ENCODE measurements at places on chromosomes 5 and 9.

DNA sequence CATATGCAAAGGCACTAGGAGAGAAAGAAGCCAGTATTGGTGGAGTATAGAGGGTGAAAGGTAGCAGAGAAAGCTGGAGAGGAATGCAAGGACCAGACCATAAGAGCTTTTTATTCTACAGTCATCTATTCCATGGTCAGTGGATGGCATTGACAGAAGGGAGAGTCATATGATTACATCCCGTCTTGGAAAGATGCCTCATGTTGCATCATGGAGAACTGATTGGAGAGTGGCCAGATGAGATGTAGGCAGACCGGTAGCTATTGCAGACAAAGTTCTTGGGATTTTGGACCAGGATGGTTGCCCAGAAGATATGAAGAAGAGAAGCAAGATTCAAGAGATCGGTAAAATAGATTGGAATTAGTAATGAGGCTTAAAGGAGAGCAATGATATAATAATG is 260.7 kb downstream of the CHSY3 start:
- no peak for DNase-seq

GRCh38 chr5:148966348-148966747 is 96.5 kb downstream of the SH3TC2 start:
- DNase-seq, result no peak

DNA sequence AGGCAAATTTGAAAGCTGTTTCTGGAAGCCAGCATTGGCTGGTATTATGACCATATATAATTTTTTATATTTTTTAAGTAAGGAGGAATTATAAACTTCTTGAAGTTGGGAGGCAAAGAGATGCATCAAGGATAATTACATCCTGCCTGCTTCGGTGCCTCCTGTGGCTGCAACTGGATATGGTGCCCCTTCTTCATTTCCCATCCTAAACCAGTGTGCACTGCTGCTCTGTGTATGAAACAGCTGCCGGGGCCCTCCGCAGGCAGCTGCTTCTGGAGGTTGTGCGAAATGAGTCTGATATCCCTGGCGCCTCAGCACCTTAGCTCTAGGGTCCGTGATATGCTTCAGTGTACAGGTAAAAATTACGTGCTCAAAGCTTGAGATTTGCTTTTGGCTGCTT is 304.2 kb downstream of the ENC1 start:
- DNase-seq, result no peak

DNA sequence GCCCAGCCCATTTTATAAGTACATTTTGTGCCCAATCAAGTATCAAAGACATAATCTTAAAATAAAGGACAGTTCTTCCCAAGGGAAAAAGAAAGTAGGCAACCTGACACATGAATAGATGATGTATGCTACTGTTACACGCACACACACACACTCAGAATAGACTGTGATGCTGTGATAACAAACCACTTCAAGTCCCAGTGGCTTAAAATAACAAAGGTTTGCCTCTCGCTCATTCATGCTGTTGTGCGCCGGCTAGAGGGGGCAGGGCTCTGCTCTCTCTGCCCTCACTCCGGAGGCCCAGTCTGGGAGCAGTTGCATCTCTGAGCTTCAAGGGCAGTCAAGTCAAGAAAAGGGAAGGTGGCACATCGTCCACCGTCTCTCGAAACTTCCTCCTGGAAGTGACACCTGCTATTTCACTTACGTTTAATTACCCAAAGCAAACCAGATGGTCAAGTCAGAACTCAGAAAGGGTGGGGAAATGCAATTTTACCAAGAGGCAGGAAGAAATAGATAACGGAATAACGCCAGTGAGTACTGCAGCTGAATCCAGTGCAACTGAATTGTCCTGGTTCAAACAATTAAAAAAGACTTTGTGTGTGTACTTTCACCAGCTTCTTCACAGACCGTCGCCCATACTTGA is 43.3 kb downstream of the ANKRD33B start:
- DNase-seq, result no peak

DNA sequence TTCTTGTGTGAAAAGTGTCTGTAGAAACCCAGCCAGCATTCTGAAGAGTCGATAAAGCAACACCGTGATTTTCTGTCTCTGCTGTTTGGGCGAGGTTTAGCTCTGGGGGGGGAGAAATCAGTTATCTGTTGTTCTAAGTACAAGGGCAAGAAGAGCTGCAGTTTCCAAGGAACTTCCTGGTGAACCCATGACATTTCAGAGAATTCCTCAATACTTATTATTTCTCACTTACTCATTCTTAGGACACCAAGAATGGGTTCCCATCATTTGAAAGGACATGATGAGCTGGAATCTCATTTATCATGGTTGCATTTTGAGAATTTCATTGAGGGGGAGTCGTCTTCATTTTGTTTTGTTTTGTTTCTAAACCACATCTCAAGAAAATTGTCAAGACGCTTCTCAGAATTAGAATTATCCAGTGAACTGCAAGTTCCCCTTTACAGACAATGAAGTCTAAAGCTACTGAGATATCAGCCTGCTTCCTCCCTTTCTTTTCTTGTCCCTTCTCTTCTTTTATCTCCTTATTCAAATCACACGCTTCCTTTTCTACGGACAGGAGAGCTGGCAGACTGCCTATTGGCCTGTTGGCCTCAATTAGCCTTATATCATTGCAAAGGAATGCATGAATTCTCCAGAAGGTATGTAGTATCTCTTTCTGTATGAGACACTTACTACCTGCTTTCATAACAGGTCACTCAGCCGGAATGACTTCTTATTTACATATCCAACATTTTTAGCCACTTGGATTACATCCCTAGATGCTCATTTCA is 53.7 kb downstream of the ZNF462 start:
- peak; percentile 73 for DNase-seq

DNA sequence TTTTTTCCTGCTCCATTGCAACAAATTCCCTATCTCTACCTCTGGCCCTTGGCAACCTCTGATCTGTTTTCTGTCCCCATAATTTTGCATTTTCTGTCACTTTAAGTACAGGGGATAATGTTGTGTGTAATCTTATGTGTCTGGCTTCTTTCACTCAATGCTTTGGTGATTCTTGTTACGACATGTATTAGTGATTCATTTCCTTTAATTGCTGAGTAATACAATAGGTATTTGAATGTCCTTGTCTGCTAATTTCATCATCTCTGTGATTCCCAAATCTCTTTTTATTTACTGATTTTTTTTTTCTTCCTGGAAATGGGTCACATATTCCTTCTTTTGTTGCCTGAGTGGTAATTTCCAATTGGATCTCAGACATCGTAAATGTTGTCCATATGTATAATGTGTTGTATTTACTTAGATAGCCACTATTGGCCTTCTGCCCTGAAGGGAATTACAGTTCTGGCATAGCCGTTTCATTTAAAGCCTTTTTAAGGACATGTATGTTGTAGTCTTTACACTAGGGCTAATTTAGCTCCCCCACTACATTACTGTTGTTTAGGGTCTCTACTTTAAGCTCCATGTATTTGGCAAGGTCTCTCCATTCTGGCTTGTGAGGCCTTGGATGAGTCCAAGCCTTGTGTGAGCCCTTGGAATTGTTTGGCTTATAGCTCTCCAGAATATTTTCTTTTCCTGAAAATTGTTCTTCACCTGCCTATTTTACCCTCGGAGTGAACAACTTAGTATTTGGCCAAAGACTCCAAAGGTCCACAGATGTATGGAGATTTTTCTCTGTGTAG is 683.8 kb downstream of the LRRC70 start:
- DNase-seq, result peak; percentile 64

GRCh38 chr9:120919843-120920805 is 6.5 kb downstream of the TRAF1 start:
- DNase-seq, result no peak

Measured in kidney capillary endothelial cell (primary cell).